ENCODE measurements at places on chromosomes 4 and X.

DNA sequence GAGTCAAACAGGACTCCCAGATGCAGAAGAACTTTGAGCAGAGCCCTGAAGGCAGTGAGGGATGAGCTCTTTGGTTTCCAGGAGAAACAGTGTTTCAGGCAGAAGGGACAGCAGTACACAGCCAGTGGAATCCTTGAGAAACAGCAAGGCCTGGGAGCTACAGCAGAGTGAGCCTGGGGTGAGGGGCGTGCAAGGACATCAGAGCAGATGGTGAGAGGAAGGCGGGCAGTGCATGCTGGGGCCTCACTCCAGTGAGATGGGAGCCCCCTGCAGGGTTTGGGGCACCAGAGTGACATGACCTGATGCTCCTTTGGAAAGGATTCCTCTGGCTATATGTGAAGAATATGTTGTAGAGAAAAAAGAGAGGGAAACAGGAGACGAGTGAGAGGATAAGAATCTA lies 98.1 kb upstream of the EGFL6 start:
- DNase-seq = no peak

DNA sequence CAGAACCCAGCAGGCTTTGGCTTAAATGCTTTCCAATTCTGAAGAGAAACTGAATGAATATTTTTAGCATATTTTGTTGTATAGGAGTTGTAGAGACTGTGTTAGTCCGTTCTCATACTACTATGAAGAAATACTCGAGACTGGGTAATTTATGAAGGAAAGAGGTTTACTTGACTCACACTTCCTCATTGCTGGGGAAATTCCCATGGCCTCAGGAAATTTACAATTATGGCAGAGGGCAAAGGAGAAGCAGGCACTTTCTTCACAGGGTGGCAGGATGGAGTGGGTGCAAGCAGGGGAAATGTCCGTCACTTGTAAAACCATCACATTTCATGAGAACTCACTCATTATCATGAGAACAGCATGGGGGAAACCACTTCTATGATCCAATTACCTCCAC lies 291.7 kb downstream of the PACRGL start:
- DNase-seq = no peak

DNA sequence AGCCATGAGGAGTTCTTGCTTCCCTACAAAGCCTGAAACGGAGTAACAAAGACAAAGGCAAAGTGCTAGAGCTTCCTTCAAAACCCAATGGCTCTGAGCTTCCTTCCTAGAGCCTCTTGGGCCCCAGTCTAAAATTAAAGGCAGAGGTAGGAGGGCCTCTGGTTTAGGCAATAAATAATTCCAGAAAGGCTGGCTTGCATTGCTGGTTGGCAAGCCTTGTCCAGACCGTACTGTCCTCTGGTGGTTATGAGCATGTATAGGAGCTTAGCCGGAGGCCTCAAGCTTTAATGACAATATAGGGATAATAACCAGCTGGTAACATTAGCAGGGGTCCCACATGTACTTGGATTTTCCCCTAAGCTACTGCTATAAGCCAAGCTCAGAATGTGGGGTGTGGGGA lies 237.3 kb downstream of the AR start:
- DNase-seq = no peak

DNA sequence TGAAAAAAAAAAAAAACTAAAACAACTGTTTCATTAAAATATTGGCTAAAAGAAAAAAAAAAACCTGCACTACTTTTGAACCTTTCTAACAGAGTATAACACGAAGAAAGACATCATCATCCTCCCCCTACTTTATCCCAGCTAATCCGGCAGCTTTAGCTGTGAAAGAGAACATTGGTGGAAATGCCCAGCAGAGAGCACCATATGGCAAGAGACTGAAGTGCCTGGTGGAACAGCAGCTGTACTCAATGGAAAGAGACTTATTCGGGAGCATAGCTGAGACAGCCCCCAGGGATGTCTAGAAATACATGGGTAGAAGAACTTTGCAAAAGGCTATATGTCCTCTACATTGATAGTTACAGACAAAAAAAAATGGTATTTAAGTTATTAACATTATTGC lies 30.3 kb downstream of the STPG2 start:
- no peak for DNase-seq

DNA sequence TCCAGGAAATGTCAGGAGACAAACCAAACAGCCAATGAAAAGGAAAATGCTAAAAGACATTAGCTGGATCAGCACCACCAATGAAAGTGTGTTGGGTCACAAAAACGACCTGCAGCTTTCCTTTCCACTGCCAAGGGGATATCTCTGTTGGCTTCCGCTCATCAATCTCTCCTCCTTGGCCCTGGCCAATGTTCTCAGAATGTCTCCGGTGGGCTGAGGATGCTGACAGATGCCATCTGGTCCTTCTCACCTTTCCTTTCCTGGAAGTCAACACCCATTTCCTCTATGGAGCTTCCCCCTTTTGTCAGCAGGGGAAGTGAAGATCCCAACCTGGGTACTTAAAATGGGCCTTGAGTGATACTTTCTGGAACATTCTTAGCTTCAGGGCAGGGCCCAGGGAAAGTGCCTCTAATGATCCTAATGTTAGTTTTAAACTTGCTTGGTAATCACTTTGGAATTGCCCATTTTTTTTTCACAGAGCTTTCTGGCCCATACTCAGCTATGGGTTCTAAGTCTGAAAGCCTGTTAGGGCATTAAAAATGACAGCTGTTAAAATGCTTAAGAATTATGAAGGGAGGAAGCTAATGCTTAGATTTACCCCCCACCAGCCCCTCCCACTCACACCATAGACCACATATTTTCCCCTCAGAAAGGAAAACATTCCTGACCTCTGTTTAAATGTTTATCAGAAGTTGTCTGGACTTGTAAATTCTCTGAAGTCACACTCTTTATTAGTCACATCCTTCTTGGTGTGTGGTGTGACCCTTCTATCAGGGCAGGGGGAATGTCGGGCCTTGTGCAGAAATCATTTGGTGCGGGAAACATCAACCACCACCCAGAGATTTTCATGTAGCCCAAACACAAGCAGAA lies 29.2 kb downstream of the IGFBP7 start:
- no peak for DNase-seq

DNA sequence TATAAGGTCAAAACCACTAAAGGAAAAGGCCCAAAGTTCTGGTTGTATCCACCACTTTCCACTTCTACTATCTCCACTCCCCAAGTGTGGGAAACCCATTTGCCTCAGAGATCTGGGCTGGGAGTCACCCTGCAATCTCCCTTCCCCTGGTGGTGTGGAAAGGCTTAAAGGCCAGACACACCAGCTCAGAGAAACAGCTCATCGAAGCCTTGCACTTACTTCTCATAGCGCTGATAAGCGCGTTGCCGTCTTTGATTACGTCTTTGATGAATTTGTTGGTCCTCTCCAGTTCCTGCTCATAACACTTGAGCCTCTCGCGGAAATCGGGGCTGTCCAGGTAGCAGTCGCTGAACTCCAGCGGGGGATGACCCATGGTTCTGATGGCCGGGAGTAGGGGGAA lies 647 bp downstream of the OPHN1 start:
- no peak for DNase-seq
